Stimulated activated CD4-positive, alpha-beta T cell treated with anti-CD3 and anti-CD28 coated beads, Interleukin-1b, Interleukin-23, amount 100 ng/mL, for 1 hour (primary cell): ENCODE measurements at places on chromosomes 7 and 10.

- no peak for DNase-seq
Observed at GRCh38 chr10:44195112-44196007, 189.5 kb downstream of the CXCL12 start.

- no peak for DNase-seq
Observed at GRCh38 chr7:22442187-22442881, 57.7 kb downstream of the STEAP1B start.

DNA sequence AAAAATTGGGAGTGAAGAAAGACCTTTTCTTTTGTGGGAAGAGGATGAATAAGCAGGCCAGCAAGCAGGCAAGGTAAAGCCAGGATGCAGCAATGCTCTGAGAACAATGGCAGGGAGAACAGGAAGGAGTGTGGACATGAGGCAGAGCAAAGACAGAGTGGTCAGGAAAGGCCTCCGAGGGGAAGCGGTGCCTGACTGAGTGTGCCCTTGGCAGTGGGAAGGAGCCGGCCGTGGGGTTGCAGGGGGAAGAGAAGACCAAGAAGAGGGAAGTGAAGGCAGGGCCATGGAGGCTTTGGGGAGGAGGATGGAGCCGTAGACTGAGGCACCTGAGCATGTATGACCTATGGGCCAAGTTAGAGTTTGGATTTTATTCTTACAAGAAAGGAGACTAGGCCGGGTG is 21.9 kb upstream of the ZNF212 start:
- no peak for DNase-seq

- no peak for DNase-seq
Observed at GRCh38 chr10:34658934-34659333, 156.2 kb downstream of the PARD3 start.

DNA sequence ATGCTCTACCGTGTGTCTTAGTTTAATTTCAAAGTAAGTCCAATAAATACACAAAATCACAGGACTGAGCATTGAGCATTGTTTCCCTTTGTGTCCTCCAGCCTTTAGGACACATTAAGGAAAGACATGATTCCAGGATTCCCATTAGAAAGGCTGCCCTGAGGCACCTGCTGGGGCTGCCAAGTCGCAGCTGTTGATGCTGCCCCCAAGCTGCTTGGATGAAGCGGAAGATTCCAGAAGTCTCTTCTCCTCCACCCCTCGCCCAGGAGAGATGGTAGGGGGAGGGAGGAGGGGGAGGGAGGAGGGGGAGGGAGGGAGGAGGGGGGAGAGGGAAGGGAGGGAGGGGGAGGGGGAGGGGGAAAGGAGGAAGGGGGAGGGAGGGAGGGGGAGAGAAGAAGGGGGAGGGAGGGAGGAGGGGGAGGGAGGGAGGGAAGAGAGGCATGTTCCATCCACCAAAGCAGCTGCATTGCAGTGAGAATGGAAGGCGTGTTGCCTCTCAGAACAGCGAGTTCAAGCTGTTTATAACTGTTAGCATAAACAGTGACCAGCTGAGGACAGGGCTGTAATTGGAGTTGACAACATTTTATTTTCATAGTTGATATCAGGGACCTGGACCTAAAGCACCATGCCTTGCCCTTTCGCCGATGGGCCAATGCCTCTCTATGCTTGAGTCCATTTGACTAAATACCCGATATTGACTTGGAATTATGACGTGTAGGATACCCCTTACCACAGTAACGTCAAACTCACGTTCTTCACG is 67.3 kb downstream of the DIP2C start:
- no peak for DNase-seq
